Inflammatory macrophage treated with lipopolysaccharide for 1 hour (primary cell): ENCODE measurements at places on chromosomes 6 and 20.

DNA sequence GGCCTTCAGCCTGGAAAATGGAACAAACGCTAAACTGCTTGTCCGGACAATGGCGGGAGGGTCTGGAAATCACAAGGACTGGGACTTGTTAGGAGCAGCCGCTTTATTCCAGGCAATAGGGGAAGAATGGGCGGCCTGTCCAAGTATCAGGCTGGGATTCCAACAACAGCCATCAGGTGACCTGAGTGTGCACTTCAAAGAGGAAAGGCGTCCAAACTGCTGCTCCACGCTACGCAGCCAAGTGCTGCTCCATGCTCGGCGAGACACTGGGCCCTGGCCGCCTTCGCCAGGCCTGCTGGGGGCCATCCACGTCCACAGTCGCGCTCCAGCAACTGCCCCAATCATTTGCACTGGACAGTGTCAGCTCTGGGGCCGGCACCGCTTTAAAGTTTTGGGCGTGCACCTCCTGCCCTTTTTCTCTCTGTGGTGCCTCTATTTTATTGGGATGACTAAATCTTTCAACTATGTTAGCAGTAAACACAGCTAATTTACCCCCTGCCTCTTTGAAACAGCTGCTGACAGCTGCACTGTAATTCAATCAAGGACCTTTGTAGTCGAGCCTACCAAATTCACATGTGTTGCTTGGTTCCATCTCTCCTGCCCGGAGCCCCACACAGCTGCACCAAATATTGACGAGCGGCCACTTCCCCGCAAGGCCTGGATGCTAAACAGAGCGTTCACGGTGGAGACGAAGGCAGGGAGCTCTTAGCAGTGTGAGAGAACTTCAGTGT lies 98.3 kb downstream of the BMP7 start:
- DNase-seq = no peak

- no peak for DNase-seq
These were observed 718.8 kb upstream of the FLRT3 start for GRCh38 chr20:15056246-15056645.

GRCh38 chr6:165146456-165146855 lies 162.9 kb downstream of the C6orf118 start:
- no peak for DNase-seq

- no peak for DNase-seq
These were observed 406.1 kb downstream of the EPM2A start for GRCh38 chr6:145329257-145329656.

DNA sequence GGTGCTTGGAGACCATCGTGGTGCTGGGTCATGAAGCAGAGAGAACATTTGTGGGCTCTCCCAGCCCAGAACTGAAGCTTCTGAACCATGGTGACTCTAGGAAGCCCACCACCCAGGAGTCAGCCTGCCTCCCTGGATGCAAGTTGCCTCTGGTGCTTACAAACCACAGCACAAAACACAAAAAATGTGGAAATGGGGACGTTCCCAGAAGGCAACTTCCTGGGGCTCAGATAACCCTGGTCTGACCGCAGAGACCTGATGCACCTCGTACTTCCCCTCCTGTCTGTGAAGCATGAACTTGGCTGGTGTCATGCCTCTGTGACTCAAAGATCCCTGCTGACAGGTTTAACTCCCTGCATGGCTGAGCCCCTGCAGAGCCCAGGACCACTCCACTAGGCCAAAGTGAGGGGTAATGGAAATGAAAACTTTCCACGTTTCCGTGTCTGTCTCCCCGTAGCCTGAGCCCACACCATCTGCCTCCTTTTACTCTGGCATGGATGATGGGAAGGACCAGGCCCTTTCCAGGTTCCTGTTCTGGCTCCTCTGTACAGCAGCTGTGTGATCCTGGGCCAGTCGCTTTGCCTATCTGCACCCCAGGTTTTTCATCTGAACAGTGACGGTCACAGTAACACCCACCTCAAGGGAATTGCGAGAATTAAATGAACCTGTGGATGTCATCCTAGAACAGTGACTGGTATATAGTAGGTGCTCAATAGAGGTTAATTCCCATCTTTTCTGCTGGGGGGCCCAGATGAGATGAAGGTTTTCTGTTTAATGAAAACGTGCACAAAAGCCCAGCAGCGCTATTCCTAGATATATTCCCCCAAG lies 57.7 kb downstream of the PPP1R16B start:
- peak; percentile 62 for DNase-seq

- DNase-seq = no peak
These were observed at the start of gene WFDC13 for GRCh38 chr20:45701873-45702272. Gene WFDC13 (plus strand): TSS chr20:45702038. CDS start chr20:45702124, 86 bp downstream.

DNA sequence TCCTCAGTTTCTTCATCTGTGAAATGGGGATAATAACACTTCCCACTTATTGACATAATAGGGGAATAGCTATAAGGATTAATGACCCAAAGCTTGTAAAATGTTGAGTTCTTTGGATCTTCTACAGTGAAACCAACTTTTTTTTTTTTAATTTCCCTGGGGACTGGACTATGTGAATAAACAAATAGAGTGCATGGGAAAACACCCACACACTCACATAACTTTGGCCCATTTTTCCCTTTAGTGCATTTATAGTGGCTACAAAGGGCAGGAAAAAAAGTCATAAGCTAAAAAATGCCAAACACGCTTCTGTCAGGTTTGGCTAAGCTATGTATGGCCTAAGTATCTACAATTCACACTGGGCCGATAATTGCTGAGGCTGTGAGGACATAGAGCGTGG lies 406.2 kb upstream of the JAG1 start:
- DNase-seq = no peak

- DNase-seq = no peak
These were observed 9.2 kb downstream of the FOXA2 start for GRCh38 chr20:22575087-22575721.

DNA sequence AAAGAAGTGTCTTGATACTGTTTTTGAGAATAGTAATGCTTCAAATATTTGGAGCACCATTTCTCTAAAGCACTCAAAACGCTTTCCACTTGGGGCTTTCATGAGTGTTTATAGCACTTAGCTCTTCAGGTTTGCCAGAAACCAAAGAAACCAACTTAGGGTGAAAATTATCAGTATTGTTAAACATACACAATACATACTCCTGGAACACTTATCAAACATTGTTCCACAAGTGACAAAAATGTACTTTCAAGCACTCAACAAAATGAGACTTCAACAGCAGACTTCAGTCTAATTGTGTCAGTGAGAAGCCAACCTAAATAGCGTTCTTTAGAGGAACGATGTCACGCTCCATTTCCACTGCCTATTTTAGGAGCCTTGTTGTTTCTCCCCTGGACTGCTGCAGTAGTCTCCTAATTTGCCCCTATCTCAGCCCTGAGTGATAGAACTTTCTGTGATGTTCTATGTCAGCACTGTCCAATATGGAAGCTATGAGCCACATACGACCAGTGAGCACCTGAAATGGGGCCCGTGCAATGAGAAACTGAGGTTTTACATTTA lies 461.3 kb downstream of the KIF16B start:
- DNase-seq = no peak

- no peak for DNase-seq
These were observed 35.0 kb upstream of the MLIP start for GRCh38 chr6:54076159-54076789.

- peak; percentile 60 for DNase-seq
These were observed 79.0 kb downstream of the ADTRP start for GRCh38 chr6:11699576-11699975.

GRCh38 chr6:97445407-97445806 lies 162.4 kb upstream of the MMS22L start:
- no peak for DNase-seq

DNA sequence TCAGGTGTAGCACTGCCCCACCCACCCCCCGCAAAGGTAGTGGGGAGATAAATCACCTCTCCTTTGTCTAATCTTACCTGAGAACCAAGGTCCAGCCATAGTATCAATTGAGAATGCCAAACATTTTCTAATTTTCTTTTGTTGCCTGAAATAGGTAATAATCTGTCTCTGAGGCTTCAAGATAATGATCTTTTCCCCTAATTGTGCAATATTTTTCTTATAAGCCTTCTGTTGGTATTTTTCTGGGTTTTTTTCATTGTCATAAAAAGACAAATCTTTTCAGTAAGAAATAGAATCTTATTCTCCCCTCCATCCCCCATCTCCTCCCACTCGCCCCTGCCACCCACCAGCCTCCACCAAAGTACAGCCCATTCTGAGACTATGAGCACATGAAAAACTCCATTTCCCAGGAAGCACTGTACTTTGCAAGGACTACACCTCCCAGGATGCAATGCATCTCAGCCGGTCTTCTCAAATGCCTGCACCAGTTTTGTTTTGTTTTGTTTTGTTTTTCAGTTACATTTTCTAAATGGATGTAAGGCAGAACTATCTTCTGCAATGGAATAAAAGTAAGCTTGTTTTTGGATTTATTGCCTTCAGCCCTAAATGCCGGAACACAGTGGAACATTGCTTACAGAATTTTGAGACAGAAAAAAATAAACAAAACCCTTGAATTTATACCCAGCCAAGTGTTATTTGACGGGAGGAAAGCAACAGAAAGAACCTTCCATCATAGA lies 268.0 kb downstream of the TFAP2A start:
- peak; percentile 2 for DNase-seq

GRCh38 chr20:20497242-20497978 lies 129.5 kb downstream of the INSM1 start:
- no peak for DNase-seq

DNA sequence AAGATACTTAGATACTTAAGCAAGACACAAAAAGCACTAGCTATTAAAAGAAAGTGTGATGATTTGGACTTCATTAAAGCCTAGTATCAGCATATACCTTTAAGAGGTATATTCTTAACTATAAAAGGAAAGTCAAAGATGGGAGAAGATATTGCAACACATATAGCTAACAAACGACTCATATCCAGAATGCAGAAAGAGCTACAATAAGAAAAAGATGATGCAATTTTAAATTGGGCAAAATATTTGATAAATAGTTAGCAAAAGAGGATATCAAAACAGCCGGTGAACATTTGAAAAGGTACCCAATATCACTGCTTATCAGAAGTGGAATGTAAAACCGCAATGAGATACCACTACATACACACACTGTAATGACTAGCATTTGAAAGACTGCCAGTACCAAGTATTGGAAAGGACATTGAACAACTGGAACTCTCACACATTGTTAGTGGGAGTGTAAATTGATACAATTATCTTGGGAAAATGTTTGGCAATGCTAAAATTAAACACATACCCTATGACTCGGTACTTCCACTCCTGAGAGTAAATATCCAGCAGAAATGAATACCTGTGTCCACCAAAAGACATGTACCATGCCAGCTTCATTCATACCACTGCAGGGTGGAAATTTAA lies 25.7 kb downstream of the MUC22 start:
- DNase-seq = no peak

DNA sequence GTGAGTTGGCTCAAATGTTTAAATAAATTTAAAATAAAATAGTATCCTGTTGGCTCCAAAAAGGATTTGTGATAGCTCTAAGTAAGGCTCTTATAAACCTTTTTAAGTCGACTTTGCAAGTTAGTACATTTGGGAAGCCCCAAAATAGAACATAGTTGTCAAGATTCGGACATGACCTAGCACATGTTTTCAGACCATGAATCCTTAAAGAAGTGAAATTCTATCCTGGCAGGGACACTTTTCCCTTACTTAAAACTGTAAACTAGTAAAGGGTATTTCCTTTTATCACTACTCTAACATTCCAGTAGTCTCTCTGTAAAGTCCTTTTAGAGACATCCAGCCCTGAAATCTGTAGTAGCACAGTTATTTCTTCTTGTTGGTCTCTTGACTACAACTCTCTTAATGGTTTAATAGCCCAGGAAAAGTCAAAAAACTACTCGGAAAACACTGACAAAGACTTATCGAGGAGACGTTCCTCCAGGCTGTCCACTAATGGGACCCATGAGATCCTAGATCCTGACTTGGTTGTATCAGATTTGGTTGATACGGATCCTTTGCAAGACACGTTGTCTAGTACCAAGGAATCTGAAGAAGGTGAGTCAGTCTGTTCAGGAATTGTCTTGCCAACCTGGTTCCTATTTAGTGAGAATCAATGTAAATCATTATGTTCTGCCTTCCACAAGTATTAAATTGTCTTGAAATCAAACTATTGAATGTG lies 83.6 kb downstream of the SCAND1 start:
- DNase-seq = no peak

GRCh38 chr6:94144807-94145206 lies 725.4 kb upstream of the EPHA7 start:
- DNase-seq = no peak

- DNase-seq = no peak
These were observed 3.3 kb downstream of the PI16 start for GRCh38 chr6:36957773-36958271.

GRCh38 chr20:34794006-34794585 lies 31.4 kb downstream of the NCOA6 start:
- no peak for DNase-seq

DNA sequence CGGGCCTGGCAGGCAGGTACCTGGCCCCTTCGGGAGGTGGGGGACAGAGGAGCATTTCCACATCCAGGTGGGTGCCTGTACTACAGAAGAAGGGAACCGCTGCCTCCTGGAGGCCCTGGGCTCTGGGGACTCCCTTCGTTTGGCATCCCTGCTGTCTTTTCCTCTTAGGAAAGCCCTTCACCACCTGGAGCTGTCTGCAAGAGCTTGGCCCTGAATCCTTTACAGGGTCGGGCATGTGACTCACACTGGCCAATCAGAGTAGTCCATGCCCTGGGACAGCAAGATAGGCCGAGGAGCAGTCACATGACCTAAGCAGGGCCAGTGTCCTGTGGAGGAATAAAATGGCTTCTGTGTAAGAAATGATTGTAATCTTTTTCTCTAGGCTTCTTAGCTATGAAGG lies 224.9 kb downstream of the ANKRD60 start:
- DNase-seq = no peak

DNA sequence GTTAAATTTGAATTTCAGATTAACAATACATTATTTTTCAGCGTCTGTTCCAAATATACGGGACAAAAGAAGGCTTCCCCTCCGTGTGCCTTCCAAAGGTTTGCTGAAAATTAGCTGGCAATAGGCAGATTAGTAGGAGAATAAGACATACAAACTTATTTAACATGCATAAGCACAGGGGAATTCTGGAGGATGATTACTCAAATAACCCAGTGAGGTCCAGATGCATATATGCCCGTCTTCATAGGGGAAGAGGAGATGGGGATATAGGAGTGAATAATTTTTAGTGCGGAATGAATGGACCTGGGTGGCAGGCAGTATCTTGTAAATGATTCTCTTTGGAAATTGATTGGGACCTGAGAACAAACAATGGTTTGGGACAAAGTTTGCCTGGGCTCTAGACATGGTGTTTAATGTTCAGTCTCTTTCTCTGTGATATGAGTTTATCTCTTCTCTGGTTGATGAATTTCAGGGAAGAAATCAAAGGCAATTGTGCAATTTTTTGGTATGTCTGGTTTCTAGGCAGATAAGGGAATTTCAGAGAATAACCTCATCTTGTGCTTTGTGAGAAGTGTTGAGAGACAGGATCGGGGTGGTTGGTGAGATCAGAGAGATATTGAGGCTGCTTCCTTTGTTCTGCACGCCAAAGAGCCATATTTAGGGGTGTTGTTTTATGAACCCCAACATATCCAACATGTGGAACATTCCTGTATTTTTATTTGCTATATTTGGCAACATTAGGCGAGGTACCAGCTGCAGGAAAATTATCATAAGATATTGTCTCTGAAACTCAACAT lies 63.7 kb downstream of the MKKS start:
- no peak for DNase-seq

- no peak for DNase-seq
These were observed 778 bp downstream of the PKIG start for GRCh38 chr20:44583157-44583556.
